RPMI7951 (cell line): ENCODE measurements at places on chromosomes 7 and 10. TPM values are rescaled to one million over a fixed set of nuclear protein-coding genes. Genes with fewer than 3 reads are reported as not detected.

GRCh38 chr10:96998329-96998888 lies 166.3 kb downstream of the LCOR start:
- DNase-seq, result no peak

DNA sequence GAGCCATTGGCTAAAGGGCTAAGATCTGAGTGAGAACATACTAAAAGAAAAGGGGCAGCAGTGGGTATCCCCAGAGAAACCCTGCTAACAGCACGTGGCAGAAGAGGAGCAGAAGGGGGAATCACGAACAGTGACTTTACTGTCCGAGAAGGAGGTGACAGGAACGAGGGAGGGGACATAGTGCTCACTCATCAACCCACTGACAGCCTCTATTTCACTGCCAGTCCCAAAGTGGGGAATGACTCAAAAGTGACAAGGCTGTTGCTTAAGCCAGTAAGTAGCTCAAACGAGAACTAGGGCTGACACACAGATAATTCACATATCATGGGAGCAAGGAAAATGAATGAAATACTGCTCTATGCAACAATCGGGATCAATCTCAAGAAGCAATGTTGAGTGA lies 92.7 kb downstream of the RSU1 start:
- DNase-seq, result no peak

TRPV5 gene
- total RNA-seq, result not detected in 2 replicates

DNA sequence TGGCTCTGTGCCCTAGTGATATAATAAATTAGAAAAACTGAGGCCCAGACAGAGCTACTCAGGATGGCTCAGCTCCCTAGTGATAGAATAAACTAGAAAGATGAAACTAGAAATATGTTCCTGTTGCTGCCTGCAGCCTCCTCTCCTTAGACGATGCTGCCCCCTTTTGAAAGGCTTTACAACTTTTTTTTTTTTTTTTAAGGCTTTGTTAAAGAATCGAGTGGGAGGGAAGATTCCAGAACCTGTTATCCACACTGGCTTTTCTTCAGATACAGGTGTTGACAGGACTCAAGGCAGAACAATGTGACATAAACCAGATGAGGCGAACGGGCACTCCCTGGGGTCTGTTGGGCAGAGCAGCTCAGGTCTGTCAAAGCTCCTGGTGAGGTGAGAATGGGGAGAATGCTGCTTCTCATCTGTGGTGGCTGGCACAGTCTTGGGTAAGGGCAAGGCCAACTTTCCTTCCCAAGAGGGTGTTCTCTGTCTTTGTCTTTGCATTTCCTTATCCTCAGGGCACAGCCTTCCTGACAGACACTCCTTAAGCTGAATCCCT lies 175.1 kb downstream of the COBL start:
- DNase-seq, result peak; percentile 60

DOCK1 gene
- 15.7 and 17.4 TPM in 2 replicates for total RNA-seq

DNA sequence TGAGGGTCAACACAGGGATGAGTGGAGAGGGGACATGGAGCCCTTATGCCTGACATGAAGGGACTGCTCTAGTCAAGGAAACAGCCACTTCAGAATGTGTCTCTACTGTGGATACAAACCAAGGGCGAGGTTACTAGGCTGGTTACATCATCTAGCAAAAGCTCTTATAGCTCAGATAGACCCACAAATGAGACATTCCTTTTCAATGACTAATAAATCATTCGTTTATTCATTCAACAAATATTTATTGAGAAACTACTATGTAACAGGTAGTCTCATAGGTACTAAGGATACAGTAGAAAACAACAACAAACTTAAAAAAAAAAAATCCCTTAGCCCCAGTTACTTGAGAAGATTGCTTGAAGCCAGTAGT lies 219.5 kb downstream of the KIAA1217 start:
- peak; percentile 77 for DNase-seq

HOXA10 gene
- total RNA-seq, result 12.9 and 18.7 TPM in 2 replicates

RADIL gene
- total RNA-seq, result 0.20 TPM in 1 of 2 replicates, not detected in the other

- peak; percentile 47 for DNase-seq
Measured at GRCh38 chr10:62636825-62637248, 167.7 kb upstream of the ADO start.

DNA sequence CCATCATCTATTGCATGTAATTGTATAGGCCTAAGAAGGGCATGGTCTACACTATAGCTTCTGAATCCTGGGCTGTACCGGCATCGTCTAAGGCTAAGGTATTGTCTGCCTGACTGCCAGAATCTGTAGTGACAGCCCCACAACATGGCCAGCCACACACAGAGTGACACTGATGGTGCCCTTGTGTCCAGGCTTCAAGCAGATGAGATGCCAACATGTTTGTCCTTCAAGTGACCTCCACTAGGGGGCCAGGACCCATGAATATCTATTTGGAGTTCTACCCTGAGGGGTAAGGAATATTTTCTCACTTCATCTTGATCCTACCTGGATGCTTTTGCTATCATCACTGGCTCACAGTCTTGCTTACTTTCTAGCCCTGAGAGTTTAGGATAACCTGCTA lies 1.5 kb downstream of the CYP3A7 start:
- peak; percentile 11 for DNase-seq

GRCh38 chr10:111076682-111077478 lies at the start of gene ADRA2A:
ADRA2A (plus strand) TSS chr10:111077029; CDS start chr10:111077997, 968 bp downstream.
- peak; percentile 20 for DNase-seq

GRCh38 chr7:157501581-157501980 lies 164.8 kb downstream of the DNAJB6 start:
- DNase-seq, result no peak

- no peak for DNase-seq
Measured at GRCh38 chr7:36161996-36162395, 8.9 kb downstream of the EEPD1 start.

NPTX2 gene
- total RNA-seq, result 4.8 and 5.5 TPM in 2 replicates

FBXO24 gene
- 0.49 and 0.72 TPM in 2 replicates for total RNA-seq
